ENCODE measurements at places on chromosomes 11 and 22. TPM values are rescaled to one million over a fixed set of nuclear protein-coding genes. Genes with fewer than 3 reads are reported as not detected.

The MLC1 gene
- 3.1 TPM for total RNA-seq

The NXPE2 gene
- total RNA-seq, result 0.20 TPM

The ZNF280B gene
- total RNA-seq, result 0.59 TPM

The CRYBA4 gene
- not detected for total RNA-seq

The ANO1 gene
- total RNA-seq, result 6.8 TPM

The HBB gene
- total RNA-seq, result 2,108 TPM

The RFPL1 gene
- not detected for total RNA-seq

The APOA5 gene
- not detected for total RNA-seq

The CCDC87 gene
- total RNA-seq, result 0.10 TPM

The NPAS4 gene
- 2.7 TPM for total RNA-seq

The OR4C45 gene
- not detected for total RNA-seq

The OR52E8 gene
- not detected for total RNA-seq

The SMDT1 gene
- total RNA-seq, result 21.2 TPM

The ABCC8 gene
- 2.5 TPM for total RNA-seq

The MYOD1 gene
- total RNA-seq, result 2.3 TPM

The ZBTB16 gene
- 25.6 TPM for total RNA-seq

The CALCA gene
- total RNA-seq, result not detected

The OR8J3 gene
- not detected for total RNA-seq
